ENCODE measurements at places on chromosomes 7 and 10.

GRCh38 chr10:96968682-96969423 is 136.8 kb downstream of the LCOR start:
- no peak for DNase-seq

DNA sequence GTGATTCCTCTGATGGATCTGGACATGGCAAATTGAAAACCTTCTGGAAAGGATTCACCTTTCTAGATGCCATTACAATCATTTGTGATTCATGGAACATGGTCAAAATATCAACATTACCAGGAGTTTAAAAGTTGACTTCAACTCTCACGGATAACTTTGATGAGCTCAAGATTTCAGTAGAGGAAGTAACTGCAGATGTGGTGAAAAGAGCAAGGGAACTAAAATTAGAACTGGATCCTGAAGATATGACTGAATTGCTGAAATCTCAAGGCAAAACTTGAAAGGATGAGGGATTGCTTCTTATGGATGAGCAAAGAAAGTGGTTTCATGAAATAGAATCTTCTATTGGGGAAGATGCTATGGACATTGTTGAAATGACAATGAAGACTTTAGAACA is 293.6 kb downstream of the ARHGAP12 start:
- no peak for DNase-seq

DNA sequence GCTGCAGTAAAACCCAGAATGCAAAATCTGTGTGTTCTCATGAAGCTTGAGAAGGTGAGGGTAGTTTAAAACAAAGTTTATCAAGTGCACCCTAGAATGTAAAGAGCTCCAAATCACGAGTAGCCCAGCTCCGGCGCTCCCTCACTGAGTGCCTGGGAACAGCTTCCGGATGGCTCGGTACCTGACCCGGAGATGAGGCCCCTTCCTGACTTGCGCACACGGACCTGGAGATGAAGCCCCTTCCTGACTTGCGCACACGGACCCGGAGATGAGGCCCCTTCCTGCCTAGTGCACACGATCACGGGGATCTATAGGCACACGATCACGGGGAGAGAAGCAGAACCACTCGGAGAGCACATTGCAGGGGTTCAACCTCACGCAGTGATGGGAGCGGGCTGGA is 322.1 kb upstream of the RNF32 start:
- DNase-seq = no peak

DNA sequence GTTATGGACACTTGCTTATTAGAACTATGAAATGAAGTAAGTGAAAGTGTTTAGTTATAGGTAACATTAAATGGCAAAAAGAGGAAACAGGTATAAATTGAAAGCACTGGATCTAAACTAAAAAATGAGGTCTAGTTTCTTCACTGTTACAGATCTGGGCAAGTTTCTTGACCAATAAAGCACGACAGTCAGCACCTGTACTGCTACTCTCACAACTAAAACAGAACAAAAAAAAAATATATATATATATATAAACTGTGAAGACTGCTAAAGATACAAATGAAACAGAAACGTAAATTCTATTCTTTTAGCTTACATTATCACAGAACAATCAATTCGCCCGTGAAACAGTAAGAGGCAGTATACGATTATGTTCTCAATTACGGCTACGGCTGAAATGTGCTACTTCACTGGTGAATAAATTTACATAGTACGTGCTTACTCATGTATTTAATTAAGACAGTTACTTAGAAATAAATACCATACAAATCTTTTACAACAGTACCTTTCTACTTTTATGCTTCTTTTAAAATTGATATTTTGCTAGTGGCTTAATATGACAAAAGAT is 4.2 kb downstream of the AHR start:
- peak; percentile 40 for DNase-seq

- no peak for DNase-seq
Measured at GRCh38 chr10:60974463-60975149, 30.6 kb upstream of the RHOBTB1 start.

GRCh38 chr10:44417761-44418160 is 32.9 kb upstream of the CXCL12 start:
- no peak for DNase-seq
